Muscle of back (tissue), 13 donors: ENCODE measurements at places on chromosomes 2 and 18.
A peak's percentile ranks its signal among the peaks of the same experiment; 100 is the strongest.

- no peak for DNase-seq
Observed at GRCh38 chr2:73027340-73027739, 44.2 kb downstream of the SFXN5 start.

DNA sequence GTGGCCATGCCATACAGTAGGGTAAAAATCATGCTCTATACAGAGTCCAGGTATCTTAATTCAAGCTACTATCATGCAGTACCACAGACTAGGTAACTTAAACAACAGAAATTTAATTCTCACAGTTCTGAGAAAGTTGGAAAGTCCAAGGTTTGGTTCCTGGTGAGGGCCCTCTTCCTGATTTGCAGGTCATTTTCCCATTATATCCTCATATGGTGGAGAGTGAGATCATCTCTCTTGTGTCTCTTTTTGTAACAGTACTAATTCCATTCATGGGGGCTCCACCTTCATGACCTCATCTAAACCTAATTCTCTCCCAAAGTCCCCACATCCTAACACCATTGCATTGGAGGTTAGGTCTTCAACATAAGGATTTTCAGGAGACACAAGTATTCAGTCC is 335.0 kb upstream of the ACVR2A start:
- DNase-seq = no peak

- DNase-seq = no peak
Observed at GRCh38 chr2:14952400-14952963, 320.0 kb downstream of the LRATD1 start.

GRCh38 chr2:148614322-148615049 is 30.1 kb upstream of the EPC2 start:
- peak; percentile 41 for DNase-seq

DNA sequence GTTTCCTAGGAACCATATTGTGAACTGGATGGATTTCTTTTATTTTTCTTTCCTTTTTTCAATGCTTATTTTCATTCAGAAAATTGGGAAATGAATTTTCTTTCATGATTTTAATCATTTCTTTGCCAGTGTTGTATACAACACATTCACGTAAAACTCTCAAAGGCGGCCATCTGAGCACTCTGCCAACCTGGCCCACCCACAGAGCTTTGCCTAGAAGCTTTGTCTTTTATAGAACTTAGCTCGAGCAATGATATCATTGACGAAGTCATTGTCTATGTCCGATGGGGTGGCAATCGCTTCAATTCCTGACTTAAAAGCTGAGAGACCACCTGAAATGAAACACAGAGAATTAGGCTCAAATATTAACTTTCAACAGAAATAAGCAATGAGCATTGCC is 13.3 kb downstream of the LYG2 start:
- no peak for DNase-seq

GRCh38 chr2:48007699-48008268 is 101.5 kb upstream of the FBXO11 start:
- no peak for DNase-seq

DNA sequence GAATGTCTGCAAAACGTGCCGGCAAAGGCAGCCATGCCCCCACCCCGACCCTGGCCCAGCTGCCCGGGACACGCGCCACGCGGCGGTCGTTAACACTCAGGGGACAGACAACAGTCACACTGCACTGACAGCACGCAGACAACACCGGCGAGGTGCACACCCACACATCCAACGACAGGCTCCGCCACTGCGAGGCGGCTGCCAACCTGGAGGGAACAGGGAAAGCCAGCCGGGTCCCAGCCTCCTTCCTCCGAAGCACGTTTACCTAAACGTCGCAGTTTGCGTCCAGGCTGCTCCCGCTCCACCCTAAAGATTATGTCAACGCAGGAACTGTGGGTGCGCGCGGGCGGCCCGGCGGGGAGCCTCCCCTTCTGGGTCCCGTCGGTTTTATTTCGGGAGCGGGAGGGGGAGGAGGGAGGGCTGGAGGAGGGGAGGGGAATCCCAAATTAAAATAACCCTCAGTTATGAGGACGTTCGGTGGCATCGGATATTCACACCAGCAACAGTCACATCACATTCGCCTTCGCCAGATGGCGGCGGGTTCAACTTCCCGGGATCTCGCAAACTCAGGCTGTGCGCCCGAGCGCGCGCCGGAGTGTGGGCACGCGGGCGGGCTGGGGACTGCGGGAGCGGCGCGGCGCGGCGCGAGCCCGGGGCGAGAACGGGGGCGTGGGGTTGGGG is 644 bp downstream of the PTGR3 start:
- DNase-seq = peak; percentile 69

DNA sequence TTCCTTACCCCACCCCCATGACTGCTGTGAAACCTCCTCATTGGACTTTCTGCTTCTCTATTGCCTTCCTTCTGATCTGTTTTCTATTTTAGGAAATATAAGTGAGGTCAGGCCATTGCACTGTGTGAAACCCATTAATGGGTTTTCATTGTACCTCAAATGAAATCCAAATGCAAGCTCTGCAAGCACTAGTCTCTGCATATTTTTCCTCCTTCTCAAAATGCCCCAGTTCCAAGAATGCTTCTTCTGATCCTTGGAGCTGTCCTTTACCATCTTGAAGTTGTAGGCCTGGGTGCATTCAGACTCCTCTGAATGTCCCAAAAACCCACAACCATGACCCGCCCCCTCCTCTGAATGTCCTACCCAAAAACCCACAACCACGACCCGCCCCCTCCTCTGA is 8.2 kb downstream of the IL1A start:
- no peak for DNase-seq

GRCh38 chr18:75422341-75422910 is 5.1 kb downstream of the SMIM21 start:
- DNase-seq = no peak

GRCh38 chr18:70559446-70559845 is 270.6 kb downstream of the SOCS6 start:
- no peak for DNase-seq

DNA sequence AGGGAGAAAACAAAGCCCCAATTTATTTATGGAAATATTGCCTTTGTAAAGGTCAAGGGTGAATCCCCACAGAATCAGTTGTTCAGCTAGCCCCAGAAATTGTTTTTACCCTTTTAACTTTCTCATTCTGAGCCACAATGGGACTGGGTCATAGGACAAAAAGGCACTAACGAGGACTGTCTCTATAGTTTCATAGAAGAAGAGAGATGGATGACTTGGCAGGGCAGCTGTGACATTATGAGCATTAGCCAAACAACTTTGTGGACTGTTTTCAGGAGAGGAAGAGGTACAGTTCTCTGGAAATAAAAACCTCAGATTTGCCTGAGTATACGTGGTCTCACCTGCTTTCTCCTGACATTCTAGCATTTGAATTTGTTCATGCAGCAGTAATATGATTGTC is 1155.8 kb upstream of the CHAC2 start:
- DNase-seq = no peak

GRCh38 chr2:241279828-241280227 is 35.6 kb downstream of the HDLBP start:
- DNase-seq = no peak

DNA sequence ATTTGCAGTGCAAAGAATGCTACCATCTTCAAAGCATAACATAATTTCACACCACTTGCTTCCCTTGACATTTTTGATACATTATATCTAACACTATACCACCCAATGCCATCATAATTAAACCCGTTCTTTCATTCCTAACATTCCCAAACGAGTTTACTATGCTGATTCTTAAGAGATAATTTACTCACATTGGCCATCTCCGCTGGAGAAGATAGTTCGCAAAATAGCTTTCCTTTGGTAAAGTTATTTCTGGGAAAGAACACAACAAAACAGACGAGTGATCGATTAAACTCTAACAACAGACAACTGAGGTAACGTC is 716 bp downstream of the MMADHC start:
- no peak for DNase-seq

- DNase-seq = no peak
Observed at GRCh38 chr2:124171472-124172063, 146.5 kb downstream of the CNTNAP5 start.

DNA sequence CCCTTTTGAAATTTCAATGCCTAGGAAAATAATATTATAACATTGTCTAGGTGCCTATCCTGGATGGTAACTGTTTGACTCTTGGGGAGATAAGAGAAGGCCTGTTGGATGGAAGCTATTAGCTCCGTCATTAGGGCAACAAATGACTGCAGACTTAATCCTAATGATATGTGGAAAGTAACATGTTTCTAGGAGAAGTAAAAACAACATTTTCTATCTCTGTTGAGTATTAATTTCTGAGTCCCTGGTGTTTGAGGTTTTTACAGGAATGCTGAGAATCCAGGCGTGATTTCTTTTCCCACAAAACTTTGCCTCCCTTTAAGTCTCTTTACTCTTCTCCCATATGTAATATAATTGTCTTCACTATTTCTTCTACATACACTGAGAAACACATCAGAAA is 159.1 kb downstream of the GALNT1 start:
- no peak for DNase-seq
